ENCODE measurements at places on chromosomes 6 and 20.

GRCh38 chr6:107401573-107401972 lies 57.8 kb downstream of the PDSS2 start:
- DNase-seq: no peak

- no peak for DNase-seq
Measured at GRCh38 chr6:52335576-52335975, 26.4 kb upstream of the PAQR8 start.

DNA sequence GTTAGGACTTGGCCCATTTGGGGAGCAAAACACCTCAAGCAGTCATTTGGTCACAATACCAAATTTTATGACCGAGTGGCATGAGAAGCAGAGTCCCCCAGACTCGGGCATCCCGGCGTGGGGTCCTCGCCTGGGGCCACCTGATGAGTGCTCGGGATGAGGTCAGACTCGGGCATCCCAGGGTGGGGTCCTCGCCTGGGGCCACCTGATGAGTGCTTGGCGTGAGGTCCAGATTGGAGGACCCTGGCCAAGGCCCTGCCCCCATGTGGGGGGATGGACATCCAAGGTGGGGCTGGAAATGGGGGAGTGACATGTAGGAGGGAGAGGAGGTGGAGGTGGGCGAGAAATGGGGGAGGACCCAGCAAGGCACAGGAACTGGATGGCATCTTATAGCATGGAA lies 56.1 kb upstream of the CST7 start:
- no peak for DNase-seq

DNA sequence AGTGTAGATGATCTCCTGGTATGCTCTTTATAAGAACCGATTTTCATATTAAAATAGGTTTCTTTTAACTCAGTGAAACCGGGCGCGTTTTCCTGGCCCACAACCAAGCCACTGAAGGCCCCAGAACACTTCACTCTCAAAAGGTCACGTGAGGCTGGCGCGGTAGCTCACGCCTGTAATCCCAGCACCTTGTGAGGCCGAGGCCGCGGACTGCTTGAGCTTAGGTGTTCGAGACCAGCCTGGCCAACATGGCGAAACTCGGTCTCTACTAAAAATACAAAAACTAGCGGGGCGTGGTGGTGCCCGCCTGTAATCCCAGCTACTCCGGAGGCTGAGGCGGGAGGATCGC lies 402 bp upstream of the TAF8 start:
- peak; percentile 57 for DNase-seq

GRCh38 chr6:41470331-41471063 lies 75.7 kb upstream of the FOXP4 start:
- no peak for DNase-seq
